ENCODE measurements at places on chromosomes 6 and 20.

DNA sequence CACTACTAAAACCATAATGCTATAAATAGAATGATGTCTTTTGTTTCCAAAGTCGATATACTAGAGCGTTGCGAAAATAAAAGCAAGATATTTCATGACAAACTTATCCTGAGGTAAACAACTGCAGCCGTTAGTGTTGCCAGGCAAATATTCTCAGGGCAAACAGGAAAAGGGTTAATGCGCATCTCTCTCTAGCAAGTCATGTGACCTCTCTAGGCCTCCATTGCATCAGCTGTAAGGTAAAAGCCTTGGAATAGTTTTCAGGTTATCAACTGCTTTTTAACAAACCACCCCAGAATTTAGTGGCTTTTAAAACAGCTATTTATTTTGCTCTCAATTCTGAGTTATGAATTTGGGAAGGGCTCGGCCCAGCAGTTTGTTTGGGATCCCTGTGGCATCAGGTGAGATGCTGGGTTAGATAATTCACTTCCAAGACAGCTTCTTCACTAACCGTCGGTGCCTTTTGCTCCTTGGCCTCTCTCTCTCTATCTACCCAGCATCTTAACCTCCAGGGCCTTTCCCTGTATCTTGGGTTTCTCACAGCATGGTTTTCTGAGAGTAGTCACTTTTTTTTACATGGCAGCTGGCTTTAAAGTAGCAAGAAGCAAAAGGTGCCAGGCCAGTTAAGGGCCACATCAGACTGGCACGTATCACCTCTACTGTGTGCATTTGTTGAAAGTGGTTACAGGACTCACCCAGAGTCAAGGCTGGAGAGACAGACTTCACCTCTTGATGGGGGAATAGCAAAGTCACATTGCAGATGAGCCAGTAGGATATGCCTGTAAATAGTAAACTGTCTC lies 39.2 kb upstream of the LTV1 start:
- ATAC-seq: no peak
- peaks cover 6% of the 10 kb centered on the region for H3K4me1 ChIP-seq
- H3K27ac ChIP-seq: no peak overlapping the region
- peaks cover 52% of the 10 kb centered on the region for H3K36me3 ChIP-seq
- no peaks in the 10 kb centered on the region for H3K27me3 ChIP-seq
- no peak overlapping the region for H3K4me3 ChIP-seq

GRCh38 chr6:70103798-70104197 lies 199.1 kb downstream of the COL9A1 start:
- no peak overlapping the region for H3K4me3 ChIP-seq
- H3K27me3 ChIP-seq: no peaks in the 10 kb centered on the region
- H3K27ac ChIP-seq: no peak overlapping the region
- peaks cover 16% of the 10 kb centered on the region for H3K4me1 ChIP-seq

GRCh38 chr6:169046483-169047192 lies 207.0 kb downstream of the THBS2 start:
- H3K27me3 ChIP-seq: no peaks in the 10 kb centered on the region
- no peaks in the 10 kb centered on the region for H3K4me1 ChIP-seq
- no peaks in the 10 kb centered on the region for H3K36me3 ChIP-seq
- no peak overlapping the region for H3K4me3 ChIP-seq

DNA sequence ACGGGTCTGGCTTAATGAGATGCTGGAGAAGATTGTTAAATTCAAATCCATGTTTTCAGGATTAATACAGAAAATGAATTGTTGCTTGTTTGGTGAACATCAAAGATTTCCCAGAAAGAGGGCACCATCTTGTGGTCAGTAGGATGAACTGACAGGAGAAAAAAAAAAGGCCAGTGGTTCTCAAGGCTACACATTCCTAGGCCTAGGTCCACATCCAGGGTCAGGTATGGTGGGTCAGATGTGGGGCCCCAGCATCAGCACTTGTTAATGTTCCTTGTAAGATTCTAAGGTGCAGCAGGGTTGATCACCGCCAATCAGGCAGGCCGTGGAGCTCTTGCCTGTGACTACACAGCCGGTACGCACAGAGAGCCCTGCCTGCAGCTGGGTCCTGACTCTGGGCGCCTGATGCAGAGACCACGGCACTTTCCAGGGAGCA lies 34.0 kb upstream of the FOXO3 start:
- H3K4me1 ChIP-seq: no peaks in the 10 kb centered on the region
- no peaks in the 10 kb centered on the region for H3K36me3 ChIP-seq
- H3K27me3 ChIP-seq: no peaks in the 10 kb centered on the region
- H3K4me3 ChIP-seq: no peak overlapping the region
- no peak overlapping the region for H3K27ac ChIP-seq
- ATAC-seq: no peak

GRCh38 chr20:38271608-38272120 lies 11.1 kb upstream of the KIAA1755 start:
- H3K27me3 ChIP-seq: peaks cover 33% of the 10 kb centered on the region
- ATAC-seq: no peak
- no peaks in the 10 kb centered on the region for H3K4me1 ChIP-seq
- H3K27ac ChIP-seq: no peak overlapping the region
- no peaks in the 10 kb centered on the region for H3K36me3 ChIP-seq

GRCh38 chr20:40942006-40942405 lies 86.6 kb upstream of the TOP1 start:
- H3K27me3 ChIP-seq: peaks cover 15% of the 10 kb centered on the region
- ATAC-seq: no peak
- no peaks in the 10 kb centered on the region for H3K36me3 ChIP-seq
- H3K27ac ChIP-seq: peak overlapping the region; percentile 58
- no peak overlapping the region for H3K4me3 ChIP-seq
- H3K4me1 ChIP-seq: peaks cover 29% of the 10 kb centered on the region

DNA sequence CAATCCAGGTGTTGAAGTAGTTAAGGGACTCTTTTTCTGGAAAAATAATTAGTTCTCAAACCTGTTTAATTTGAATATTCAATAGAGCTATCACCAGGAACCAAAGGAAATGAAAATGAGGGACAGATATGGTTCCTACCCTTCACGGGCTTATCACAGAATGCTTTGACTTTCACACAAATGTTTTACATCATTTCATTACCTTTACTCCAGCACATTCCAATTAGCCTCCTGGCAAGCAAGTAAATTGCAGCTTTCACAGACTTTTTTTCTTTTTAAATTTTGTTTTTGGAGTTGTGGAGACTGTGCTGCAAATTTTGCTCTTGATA lies 35.2 kb downstream of the PLEKHG1 start:
- peaks cover 79% of the 10 kb centered on the region for H3K4me1 ChIP-seq
- H3K36me3 ChIP-seq: peaks cover 36% of the 10 kb centered on the region
- no peaks in the 10 kb centered on the region for H3K27me3 ChIP-seq

Measured in stimulated activated memory B cell treated with anti-CD40 and anti-IgM and Interleukin-4, amounts not matched to agents 10 μg/mL and 1 μg/mL and 100 μg/mL, for 72 hours (primary cell).